ENCODE measurements at places on chromosomes 12 and 14. TPM values are rescaled to one million over a fixed set of nuclear protein-coding genes. Genes with fewer than 3 reads are reported as not detected.

GRCh38 chr12:8829621-8830020 lies 7.2 kb downstream of the A2ML1 start:
- no peak for DNase-seq
- no peak overlapping the region for H3K4me3 ChIP-seq
- no peaks in the 10 kb centered on the region for H3K4me1 ChIP-seq
- no peaks in the 10 kb centered on the region for H3K36me3 ChIP-seq
- peaks cover 4% of the 10 kb centered on the region for H3K27me3 ChIP-seq
- no peak overlapping the region for H3K27ac ChIP-seq

- no peak overlapping the region for H3K27ac ChIP-seq
- peaks cover 13% of the 10 kb centered on the region for H3K4me1 ChIP-seq
- no peak overlapping the region for H3K4me3 ChIP-seq
- H3K36me3 ChIP-seq = no peaks in the 10 kb centered on the region
Measured at GRCh38 chr14:55772486-55772885, 192.5 kb downstream of the KTN1 start.

DNA sequence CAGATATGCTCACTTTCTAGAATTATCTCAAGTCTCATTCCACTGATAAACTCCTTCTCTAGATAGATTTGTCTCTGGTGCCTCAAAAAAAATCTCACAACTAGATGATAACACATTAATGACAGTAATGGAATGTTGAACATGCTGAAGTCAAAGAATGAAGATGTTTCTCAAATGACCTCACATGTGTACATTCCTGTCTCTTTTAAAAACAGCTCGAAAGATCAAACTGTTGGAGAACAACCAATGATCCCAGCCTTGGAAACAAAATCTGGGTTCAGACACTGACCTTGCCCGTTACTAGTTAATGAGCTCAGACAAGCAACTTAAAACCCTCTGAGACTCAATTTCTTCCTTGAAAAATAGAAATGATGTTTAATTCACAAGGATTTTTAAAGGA lies 44.7 kb upstream of the KCNJ8 start:
- H3K36me3 ChIP-seq = no peaks in the 10 kb centered on the region
- H3K27ac ChIP-seq = no peak overlapping the region
- peaks cover 4% of the 10 kb centered on the region for H3K27me3 ChIP-seq
- no peak for DNase-seq
- no peak overlapping the region for H3K4me3 ChIP-seq
- H3K4me1 ChIP-seq = peaks cover 16% of the 10 kb centered on the region

- peaks cover 64% of the 10 kb centered on the region for H3K27me3 ChIP-seq
- H3K27ac ChIP-seq = no peak overlapping the region
- H3K36me3 ChIP-seq = no peaks in the 10 kb centered on the region
- no peaks in the 10 kb centered on the region for H3K4me1 ChIP-seq
- DNase-seq = no peak
Measured at GRCh38 chr12:2749580-2749979, 45.2 kb upstream of the FKBP4 start.

DNA sequence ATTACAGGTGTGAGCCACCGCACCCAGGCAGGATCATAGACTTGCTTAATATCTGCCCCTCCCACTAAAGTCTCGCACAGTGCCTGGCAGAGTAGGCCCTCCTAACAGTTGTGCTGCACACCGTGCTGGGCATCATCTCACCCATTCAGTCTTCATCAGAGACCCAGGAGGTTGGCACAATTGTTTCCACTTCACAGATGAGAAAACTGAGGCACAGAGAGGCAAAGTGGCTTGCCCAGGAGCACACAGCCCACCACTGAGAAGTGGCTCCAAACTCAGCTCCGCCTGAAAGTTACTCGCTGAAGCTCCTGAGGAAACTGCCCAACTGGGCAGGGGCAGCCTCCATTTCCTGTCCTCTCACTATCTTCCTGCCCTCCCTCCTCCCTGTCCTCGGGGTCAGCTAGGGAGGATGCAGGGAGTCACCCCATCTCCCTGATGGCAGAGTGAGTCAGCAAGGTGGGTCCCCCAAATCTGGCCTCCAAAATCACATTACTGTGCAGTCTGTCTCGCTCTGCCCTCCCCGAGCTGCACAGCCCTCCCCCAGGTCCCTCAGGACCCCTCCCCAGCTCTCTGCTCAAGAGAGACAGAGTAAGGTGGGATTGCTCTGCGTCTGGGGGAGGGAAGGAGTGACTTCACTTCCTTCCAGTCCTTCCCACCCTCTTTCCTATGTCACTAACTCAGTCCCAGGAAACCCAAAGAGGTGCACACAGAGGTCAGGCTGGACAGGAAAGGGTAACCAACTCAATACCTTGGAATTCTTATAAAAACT lies 5.7 kb downstream of the SLC8B1 start:
- H3K4me3 ChIP-seq = no peak overlapping the region
- peak overlapping the region; percentile 27 for H3K27ac ChIP-seq
- H3K27me3 ChIP-seq = no peaks in the 10 kb centered on the region
- DNase-seq = no peak
- H3K36me3 ChIP-seq = peaks cover 30% of the 10 kb centered on the region
- H3K4me1 ChIP-seq = peaks cover 43% of the 10 kb centered on the region

- H3K36me3 ChIP-seq = peaks cover 27% of the 10 kb centered on the region
- H3K4me3 ChIP-seq = peak overlapping the region; percentile 11
- peak overlapping the region; percentile 68 for H3K27ac ChIP-seq
- no peaks in the 10 kb centered on the region for H3K27me3 ChIP-seq
- no peak for DNase-seq
Measured at GRCh38 chr14:52895000-52895399, 55.9 kb downstream of the FERMT2 start.

The CDCA3 gene
- total RNA-seq = 8.0 TPM

The CLEC2A gene
- not detected for total RNA-seq

GRCh38 chr12:114457620-114458019 lies 51.7 kb upstream of the TBX5 start:
- no peaks in the 10 kb centered on the region for H3K27me3 ChIP-seq
- no peak overlapping the region for H3K4me3 ChIP-seq
- DNase-seq = no peak
- H3K27ac ChIP-seq = no peak overlapping the region
- H3K36me3 ChIP-seq = no peaks in the 10 kb centered on the region

- DNase-seq = no peak
- no peak overlapping the region for H3K4me3 ChIP-seq
- H3K36me3 ChIP-seq = no peaks in the 10 kb centered on the region
Measured at GRCh38 chr14:46344327-46344937, 307.1 kb downstream of the RPL10L start.

- no peaks in the 10 kb centered on the region for H3K4me1 ChIP-seq
- no peak overlapping the region for H3K4me3 ChIP-seq
- H3K36me3 ChIP-seq = no peaks in the 10 kb centered on the region
- DNase-seq = no peak
- no peaks in the 10 kb centered on the region for H3K27me3 ChIP-seq
Measured at GRCh38 chr14:89650077-89650978, 233.3 kb upstream of the FOXN3 start.

Measured in osteocyte (in vitro differentiated cells).